Muscle of back (tissue), 13 donors: ENCODE measurements at places on chromosomes 1 and 21.
A peak's percentile ranks its signal among the peaks of the same experiment; 100 is the strongest.

DNA sequence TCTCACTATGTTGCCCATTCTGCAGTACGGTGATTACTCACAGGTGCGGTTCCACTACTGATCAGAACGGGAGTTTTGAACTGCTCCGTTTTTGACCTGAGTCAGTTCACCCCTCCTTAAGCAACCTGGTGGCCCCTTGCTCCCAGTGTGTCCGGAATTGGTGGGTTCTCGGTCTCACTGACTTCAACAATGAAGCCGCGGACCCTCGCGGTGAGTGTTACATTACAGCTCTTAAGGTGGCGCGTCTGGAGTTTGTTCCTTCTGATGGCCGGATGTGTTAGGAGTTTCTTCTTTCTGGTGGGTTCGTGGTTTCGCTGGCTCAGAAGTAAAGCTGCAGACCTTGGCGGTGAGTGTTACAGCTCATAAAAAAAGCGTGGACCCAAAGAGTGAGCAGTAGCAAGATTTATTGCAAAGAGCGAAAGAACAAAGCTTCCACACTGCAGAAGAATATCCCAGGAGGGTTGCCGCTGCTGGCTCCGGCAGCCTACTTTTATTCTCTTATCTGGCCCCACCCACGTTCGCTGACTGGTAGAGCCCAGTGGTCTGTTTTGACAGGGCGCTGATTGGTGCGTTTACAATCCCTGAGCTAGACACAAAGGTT, 17.6 kb upstream of the PARP1 start:
- no peak for DNase-seq

DNA sequence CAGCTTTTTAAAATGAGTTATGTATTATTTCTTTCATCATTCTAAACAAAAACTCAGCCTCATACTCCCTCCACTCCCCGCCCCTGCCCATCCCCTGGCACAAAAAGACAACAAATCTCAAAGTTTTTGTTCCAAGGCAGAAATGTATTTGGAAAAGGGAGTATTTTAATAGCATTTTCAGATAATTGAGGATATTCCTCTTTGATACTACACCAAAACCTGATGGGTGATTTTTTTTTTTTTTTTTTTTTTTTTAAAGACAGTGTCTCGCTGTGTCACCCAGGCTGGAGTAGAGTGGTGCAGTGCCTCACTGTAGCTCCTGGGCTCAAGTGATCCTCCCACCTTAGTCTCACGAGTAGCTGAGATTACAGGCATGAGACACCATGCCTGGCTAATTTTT, 16.2 kb downstream of the SLC16A1 start:
- DNase-seq, result no peak

GRCh38 chr1:47685763-47686066, 247.9 kb downstream of the FOXD2 start:
- DNase-seq, result no peak

DNA sequence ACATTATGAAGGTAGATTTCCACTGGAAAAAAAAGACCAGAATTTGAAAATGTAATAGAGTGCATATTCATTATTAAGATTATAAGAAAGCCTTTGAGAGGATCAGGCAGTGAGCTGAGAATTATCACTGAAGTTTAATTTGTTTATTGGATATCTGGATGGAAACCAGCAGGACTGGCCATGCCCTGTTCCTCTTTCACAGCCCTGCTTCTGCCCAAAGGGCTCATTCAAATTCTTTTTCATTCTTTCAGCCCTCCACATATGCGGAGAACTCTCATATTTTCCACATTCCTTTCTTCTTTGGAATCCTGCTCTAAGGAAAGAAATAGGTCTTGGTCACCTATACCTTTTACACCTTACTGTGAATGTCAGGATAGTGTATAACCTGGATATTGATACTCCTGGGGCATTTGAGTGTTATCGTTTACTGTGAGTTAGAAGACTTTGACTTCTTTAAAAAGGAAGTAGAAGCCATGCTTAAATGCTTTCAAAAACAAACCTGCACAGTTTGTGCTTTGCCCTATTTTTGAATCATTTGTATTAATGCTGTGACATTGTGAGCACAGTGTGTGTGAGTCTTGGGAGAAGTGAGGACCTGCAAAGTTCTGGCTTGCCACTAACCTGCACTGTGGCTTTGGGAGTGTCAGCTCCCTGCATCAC, 35.5 kb downstream of the ST6GALNAC3 start:
- DNase-seq, result no peak

DNA sequence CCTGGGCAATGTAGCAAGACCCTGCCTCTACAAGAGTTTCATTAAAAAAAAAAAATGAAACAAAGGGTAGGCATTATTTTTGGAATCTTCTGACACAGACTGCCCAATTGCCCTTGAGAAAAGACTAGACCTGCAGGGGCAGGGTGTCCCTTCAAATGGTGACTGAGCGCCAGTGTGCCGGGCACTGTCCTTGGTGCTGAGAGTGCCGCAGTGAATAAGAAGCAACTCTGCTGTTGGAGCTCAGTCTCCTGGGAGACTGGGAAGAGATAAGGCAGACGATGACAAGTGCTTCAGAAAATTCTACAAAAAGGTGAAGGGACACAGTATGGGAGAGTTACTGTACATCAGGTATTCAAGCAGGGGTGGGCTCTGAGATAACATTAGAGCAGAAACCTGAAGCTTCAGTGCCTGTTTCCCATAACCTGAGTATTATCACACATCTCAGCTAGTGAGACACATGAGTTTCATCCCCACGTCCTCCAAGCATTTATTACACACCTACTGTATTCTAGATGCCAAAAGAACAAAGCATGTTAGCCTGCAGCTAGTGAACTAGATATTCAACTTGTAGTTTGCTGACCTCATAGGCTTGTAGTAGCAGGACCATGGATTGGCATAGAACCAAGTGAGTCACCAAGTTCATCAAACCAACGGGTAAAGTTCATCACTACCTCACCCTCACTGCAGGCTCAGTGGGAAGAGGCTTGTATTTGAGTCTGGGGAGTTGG, 18.4 kb upstream of the RPL11 start:
- no peak for DNase-seq

GRCh38 chr1:11448373-11449099, 30.4 kb upstream of the DISP3 start:
- DNase-seq, result no peak

DNA sequence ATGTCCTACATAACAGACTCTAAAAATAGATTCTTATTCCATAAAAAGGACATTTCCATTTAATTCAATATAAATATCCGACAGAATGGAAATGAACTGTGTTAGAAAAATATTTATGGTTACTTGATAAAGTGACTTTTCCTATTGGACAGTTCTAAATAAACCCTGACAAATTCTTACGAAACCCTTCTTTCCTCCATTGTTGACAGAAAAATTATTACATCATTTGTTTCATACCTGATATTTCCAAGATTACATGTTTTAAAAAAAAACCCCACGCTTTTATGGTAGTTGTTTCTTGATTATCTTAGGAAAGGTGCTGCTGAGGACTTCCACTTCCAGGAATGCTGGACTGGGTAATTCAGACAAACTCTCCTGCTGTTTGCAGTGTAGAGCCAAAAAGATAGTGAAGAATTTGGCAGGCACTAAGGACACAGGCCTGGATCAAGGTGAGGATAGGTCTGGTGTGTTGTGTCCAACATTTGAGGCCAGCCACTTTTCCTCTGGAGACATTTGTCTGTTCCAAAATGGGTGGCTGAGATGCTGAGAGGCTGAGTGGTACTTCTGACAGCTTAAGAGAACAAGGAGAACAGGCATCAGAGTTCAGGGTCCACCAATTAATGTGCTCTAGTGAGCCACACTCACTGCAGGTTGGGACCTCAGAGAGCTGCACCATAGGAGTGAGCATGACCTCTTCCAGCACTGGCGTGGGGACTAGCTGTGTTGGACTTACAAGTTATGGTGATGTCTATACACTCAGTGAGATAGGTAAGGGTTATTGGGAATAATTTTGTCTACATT, 7.0 kb upstream of the C1orf116 start:
- no peak for DNase-seq

GRCh38 chr1:83702356-83702755, 296.6 kb downstream of the TTLL7 start:
- no peak for DNase-seq

- DNase-seq, result no peak
Observed at GRCh38 chr1:206937425-206937824, 8.8 kb downstream of the PIGR start.

GRCh38 chr21:33937146-33937545, 21.5 kb upstream of the ATP5PO start:
- no peak for DNase-seq

DNA sequence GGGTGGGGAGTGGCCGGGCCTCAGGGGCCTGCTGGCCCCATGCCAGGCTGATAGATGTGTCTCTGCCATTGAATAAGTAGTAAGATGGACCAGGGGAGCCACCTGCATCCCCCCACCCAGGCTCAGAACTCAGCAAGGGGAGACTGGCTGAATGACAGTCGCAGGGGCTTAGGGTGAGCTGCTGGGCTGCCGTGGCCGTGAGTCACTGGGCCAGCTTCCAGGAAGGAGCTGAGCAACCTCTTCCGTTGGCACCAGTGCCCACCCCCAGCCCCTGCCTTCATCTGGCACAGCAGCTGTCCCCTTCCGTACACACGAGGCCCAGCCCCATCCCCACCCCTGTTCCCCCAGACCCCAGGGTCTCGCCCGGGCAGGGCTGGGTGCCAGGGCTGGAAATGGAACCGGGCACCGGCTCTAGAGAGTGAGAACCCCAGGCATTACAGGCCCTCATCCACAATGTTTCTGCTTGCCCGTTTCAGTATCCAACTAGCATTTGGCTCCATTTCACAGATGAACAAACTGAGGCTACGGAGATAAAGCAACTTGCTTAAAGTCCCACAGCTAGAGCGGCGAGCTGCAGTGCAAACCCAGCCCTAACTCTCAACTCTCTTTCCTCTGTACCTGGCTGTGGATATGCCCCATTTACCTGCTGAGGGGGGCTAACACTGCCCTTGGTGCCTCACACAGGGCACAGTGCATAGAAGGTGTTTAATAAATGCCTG, 10.2 kb downstream of the WNT4 start:
- DNase-seq, result no peak

GRCh38 chr1:233240829-233241682, 54.5 kb downstream of the PCNX2 start:
- peak; percentile 74 for DNase-seq

DNA sequence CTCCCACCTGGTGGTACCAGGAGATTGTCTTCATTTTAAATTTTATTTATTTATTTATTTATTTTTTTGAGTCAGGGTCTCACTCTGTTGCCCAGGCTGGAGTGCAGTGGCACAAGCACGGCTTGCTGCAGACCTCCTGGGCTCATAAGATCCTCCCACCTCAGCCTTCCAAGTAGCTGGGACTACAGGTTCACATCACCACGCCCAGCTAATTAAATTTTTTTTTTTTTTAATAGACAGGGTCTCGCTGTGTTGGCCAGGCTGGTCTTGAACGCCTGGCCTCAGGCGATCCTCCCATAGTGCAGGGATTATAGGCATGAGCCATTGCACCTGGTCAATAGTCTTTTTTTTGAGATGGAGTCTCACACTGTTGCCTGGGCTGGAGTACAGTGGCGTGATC, 8.5 kb downstream of the SLFNL1 start:
- no peak for DNase-seq
